ENCODE measurements at places on chromosomes 11 and 22.

- DNase-seq, result no peak
Observed at GRCh38 chr11:71449596-71449995, 1.4 kb upstream of the DHCR7 start.

- DNase-seq, result no peak
Observed at GRCh38 chr22:19880786-19881569, 26.3 kb upstream of the GNB1L start.

DNA sequence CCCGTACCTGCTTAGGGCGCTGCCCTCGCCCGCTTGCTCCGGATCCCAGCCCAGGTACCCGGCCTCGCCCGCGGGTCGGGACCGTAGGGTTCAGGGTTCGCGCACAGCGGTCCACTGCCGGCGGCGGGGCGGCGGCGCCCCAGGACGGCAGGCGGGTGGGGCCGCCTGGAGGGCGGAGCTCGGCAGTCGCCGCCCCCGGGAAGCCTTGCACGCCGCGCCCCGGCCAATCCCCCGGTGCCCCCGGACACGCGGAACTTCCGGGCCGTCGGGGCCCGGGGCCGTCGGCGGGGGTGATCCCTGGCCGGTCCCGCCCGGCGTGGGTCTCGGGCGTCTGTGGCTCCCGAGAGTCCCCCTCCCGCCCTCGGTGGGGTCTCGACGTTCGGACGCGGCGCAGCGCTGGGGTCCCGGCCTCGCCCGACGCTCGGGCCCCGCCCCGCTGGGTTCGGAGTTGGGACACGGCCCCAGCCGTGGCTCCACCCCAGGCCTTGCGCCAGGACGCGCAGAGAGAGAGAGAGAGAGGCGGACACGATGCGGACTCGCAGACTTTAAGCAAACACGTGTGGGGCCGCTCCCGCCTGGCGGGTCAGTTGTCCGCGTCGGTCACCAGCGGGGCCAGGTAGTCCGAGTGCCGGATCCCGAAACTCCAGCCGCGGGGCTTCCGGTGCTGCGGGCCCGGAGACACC is at the start of gene TYMP:
Gene TYMP, minus strand, starts transcription at position 116 of the 683 bp plus-strand sequence. CDS start 303 bp downstream, outside the sequence.
- no peak for DNase-seq

DNA sequence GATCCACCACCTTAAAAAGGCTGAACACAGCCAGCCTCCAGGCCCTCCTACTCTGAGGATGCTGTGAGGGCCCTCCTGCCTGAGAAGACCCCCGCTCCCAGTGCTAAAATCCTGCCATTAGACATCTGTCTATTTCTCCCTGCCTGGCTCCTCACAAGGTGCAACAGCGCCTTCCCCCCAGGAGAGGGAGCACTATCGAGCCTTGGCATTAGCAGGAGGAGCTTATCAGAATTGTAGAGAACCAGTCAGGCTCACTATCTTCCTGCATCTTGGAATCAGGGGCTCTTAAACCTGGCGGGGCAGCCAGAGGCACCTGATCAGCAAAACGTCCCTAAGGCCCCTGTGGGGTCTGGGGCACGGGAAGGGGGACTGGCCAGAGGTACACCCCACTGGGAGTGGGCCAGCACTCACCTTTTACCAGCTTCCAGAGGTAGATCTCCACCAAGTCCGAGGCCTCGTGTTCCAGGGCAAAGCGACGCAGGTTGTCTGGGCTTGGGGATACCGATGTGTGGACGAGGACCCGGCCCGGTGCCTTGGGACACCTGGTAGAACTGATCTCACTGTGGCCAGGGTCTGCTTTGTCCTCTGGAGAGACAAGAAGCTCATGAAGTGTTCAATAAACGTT is 28.7 kb downstream of the CHRDL2 start:
- peak; percentile 37 for DNase-seq

- no peak for DNase-seq
Observed at GRCh38 chr11:126140201-126140925, 71.1 kb downstream of the RPUSD4 start.

- DNase-seq, result no peak
Observed at GRCh38 chr11:69947059-69947792, 128.0 kb upstream of the FGF3 start.

GRCh38 chr11:134063991-134064747 is 4.7 kb upstream of the JAM3 start:
- no peak for DNase-seq

GRCh38 chr11:11813288-11813962 is 28.3 kb upstream of the USP47 start:
- DNase-seq, result no peak

DNA sequence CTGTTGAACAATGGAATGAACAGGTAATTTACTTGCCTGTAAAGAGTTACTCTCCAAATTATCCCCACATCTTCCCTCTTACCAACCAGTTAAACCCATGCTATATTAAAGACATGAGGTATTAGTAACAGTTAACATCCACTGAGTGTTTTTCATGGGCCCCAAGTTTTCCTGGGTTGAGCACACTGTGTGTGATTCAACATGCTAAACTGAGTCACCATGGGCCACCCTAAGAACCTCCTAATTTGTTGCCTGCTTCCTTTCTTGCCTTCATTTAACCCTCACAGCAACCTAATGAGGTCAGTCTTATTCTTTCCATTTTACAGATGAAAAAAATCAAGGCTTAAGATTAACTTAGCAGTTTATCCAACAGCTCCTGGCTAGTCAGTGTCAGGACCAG is 51.0 kb downstream of the GALNT18 start:
- no peak for DNase-seq

DNA sequence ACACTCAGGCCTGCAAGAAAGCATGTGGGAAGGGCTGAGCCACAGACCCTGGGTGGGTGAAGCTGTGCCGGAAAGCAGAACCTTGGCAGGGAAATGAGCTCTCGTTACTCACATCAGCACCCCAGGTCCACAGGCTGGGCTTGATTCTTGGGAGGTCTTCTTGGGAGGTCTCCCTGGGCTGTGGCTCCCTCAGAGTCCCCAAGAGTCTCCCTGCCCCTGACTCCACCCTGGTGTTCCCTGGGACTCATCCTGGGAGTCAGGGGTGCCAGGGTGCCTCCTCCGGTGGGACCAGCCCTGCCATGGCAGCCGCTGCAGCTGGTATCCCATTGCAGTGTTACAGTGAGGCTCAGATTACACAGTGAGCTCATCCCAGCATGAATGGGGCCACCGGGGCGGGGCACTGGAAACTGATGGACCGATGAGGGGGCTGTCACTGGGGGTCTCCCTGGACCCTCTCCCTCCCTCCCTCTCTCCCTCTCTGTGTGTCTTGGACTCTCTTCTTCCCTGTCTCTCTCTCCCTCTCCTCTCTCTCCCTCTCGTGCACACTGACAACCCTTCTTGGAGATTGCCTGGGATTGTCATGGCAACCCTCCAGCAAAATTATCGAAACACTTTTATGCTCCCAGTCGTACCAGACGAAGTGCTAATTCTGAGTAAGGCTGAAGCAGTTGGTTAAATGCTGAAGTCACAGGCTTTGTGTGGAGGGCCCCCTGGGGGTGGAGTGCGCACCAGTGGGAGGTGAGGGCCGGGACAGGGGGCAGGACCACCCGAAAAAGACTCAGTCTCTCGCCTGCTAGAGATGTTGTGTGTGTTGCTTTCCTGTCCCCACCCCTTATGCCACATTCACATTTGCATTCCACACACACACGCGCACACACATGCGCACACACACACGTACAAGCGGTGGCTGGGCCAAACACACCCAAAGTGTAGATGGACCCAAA is 8.6 kb upstream of the C11orf96 start:
- no peak for DNase-seq

All from amygdala (tissue), 56 donors.